ENCODE measurements at places on chromosomes 11 and 22.
A peak's percentile ranks its signal among the peaks of the same experiment; 100 is the strongest.

GRCh38 chr22:40348025-40348658 is 1.8 kb downstream of the ADSL start:
- DNase-seq: peak; percentile 74

GRCh38 chr11:125978778-125979407 is 33.0 kb downstream of the VSIG10L2 start:
- DNase-seq: no peak

DNA sequence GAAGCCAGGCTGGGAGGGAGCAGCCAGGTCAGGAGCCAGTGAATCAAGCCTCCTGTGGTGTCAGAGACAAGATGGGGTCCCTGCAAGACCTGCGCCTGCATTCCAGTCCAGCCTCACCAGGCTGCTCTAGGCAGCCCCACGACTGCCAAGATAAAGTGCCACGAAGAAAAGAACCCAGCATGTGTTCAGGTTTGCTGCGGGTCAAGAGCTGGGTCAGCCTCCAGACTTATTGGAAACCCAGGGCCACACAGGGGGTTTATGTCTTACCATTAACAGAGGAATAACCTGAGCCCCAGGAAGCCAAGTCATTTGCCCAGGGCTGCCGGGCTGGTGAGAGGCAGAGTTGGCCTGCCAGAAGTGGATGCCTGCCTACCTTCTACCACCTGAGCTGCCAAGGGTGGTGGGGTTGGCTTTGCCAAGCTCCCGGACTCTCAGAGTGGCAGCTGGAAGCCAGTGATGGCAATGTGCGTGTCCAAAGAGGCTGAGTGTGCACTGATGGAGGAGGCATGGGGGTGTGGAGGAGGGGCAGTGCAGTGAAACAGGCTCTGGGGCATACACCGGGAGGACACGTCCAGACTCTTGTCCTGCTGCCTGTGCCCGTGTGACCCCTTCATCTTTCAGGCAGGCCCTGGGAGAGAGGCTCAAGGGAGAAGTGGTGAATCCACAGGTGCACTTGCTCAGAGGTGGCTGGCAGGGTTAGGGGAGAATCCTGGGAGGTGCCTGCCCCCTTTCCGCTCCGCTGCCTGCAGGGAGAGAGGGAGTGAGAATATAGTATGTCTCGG is 1.7 kb downstream of the RASD2 start:
- no peak for DNase-seq

DNA sequence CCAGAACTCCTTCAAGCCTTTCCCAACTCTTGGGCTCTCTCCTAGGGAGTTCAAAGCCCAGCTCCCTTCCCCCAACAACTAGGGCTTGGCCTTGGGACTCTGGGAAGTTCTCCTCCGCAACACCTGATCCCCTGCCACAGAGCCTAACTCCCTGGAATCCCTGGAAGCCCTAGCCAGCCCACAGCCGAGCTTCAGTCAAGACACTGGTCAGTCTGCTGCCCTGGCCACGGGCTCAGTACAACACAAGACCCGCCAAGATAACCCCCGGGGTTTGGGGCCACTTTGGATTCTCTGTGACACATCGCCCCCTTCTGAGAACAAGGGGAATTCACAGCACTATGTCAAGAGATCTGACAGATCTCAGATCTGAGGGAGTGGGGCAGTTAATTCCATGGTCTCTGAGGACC is 58.3 kb downstream of the SLC22A12 start:
- DNase-seq: no peak

- DNase-seq: peak; percentile 33
Observed at GRCh38 chr11:662689-663274, 25.7 kb downstream of the DRD4 start.

- no peak for DNase-seq
Observed at GRCh38 chr11:117744471-117745150, 52.4 kb downstream of the DSCAML1 start.

GRCh38 chr11:100403816-100404215 is 283.3 kb upstream of the ARHGAP42 start:
- no peak for DNase-seq

DNA sequence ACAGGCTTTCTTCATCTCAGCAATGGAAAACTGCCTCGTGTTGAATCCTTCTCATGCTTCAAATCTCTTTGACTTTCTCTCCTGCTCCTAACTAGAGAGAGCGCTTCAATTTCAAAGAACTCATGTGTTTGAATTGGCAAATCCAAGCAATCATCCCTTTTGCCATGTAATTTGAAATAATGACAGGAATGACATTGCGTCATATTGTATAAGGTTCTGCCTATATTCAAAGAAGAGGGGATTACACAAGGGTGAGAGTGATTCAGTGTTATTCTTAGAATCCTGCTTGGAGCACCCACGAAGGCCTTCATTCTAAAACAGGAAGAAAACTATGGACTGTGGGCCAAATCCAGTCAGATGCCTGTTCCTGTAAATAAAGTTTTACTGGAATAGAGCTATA is 720.6 kb downstream of the JRKL start:
- no peak for DNase-seq

DNA sequence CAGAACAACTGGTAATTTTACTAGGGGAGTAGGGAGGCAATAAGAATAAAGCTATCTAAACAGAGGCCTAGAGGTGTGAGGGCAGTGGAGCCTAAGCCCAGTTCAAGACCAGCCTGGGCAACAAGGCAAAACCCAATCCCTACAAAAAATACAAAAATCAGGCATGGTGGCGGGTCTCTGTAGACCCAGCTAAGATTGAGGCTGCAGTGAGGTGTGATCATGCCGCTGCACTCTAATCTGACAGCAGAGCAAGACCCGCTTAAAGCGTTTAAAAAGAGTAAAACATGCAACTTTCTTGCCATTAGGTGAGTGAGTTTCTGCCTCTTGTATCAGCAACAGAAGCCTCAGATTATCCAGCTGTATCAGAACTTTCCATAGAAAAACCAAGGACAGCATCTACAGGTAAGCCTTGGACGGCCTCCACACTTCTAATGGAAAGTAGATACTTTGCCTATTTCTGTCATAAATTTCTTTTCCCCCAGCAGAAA is 12.1 kb downstream of the TAF1D start:
- no peak for DNase-seq

DNA sequence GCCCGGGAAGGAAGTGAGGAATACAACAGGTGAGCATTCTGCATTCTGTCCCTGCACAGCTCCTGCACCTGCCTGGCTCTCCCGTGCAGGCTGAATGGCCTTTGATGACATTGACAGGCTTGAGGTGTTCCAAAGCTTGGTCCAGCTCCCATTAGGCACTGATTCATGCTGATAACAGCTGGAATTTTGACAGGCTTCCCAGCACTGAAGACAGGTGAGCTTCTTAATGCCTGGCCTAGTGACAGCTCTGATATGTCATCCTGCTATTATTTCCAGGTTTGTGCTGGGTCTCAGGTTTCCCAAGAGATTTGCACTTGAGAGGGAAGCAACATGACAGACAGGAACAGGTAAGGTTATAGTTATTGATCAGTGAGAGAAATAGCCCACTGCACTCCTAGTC is 58.0 kb upstream of the MTNR1B start:
- DNase-seq: no peak

- DNase-seq: no peak
Observed at GRCh38 chr11:34620820-34621792, at the start of gene EHF. Gene EHF (plus strand): TSS chr11:34621093. CDS start chr11:34642631, 21,538 bp downstream.

- DNase-seq: no peak
Observed at GRCh38 chr11:120391854-120392253, 55.6 kb downstream of the ARHGEF12 start.

Measured in CD4-positive, alpha-beta T cell treated with Interleukin-15 for 4 hours (primary cell).